ENCODE measurements at places on chromosomes 1 and 21. TPM values are rescaled to one million over a fixed set of nuclear protein-coding genes. Genes with fewer than 3 reads are reported as not detected.

Gene LORICRIN
- not detected for total RNA-seq

Gene CD164L2
- total RNA-seq, result not detected

Gene DMRTA2
- total RNA-seq, result 39.1 TPM

Gene NPR1
- total RNA-seq, result not detected
